Fibroblast of the aortic adventitia (primary cell): ENCODE measurements at places on chromosomes 1 and 21. TPM values are rescaled to one million over a fixed set of nuclear protein-coding genes. Genes with fewer than 3 reads are reported as not detected.

The FAM72B gene
- total RNA-seq: 2.8 and 5.6 TPM in 2 replicates

The SYNC gene
- total RNA-seq: 141 and 240 TPM in 2 replicates

The FCRL1 gene
- not detected in 2 replicates for total RNA-seq

The STIL gene
- total RNA-seq: 3.9 and 29.1 TPM in 2 replicates

The S100A5 gene
- total RNA-seq: 0.99 TPM in 1 of 2 replicates, not detected in the other

The UBL4B gene
- not detected in 2 replicates for total RNA-seq

The H3-3A gene
- total RNA-seq: 56.7 and 164 TPM in 2 replicates

The KRTAP21-2 gene
- not detected in 2 replicates for total RNA-seq

The AADACL3 gene
- total RNA-seq: not detected in 2 replicates

The ALPL gene
- 1.1 and 16.3 TPM in 2 replicates for total RNA-seq

The LCE6A gene
- total RNA-seq: not detected in 2 replicates

The GBP7 gene
- total RNA-seq: not detected in 2 replicates

The LCE4A gene
- not detected in 2 replicates for total RNA-seq

The CNKSR1 gene
- 0.27 TPM in 1 of 2 replicates, not detected in the other for total RNA-seq

The CLDN17 gene
- 0.49 TPM in 1 of 2 replicates, not detected in the other for total RNA-seq

The AMIGO1 gene
- total RNA-seq: 0.54 and 2.5 TPM in 2 replicates

The OR2M3 gene
- total RNA-seq: under 0.01 TPM in 1 of 2 replicates, not detected in the other

The SLX9 gene
- 6.0 and 7.4 TPM in 2 replicates for total RNA-seq

The CELA2A gene
- not detected in 2 replicates for total RNA-seq

The MSH4 gene
- 0.09 and 0.16 TPM in 2 replicates for total RNA-seq

The C1orf115 gene
- total RNA-seq: 0.09 TPM in 1 of 2 replicates, not detected in the other

The IQCC gene
- total RNA-seq: 0.41 and 2.3 TPM in 2 replicates

The DMBX1 gene
- total RNA-seq: not detected in 2 replicates

The CYP4B1 gene
- not detected in 2 replicates for total RNA-seq

The ASTN1 gene
- total RNA-seq: under 0.01 and 0.16 TPM in 2 replicates

The PLA2G2C gene
- total RNA-seq: not detected in 2 replicates

The DYNLT5 gene
- 1.4 TPM in 1 of 2 replicates, not detected in the other for total RNA-seq

The JAM2 gene
- 1.1 and 3.0 TPM in 2 replicates for total RNA-seq

The POU3F1 gene
- total RNA-seq: not detected in 2 replicates

The EFNA1 gene
- 0.16 and 0.54 TPM in 2 replicates for total RNA-seq

The TNNI3K gene
- total RNA-seq: 1.6 TPM in 1 of 2 replicates, not detected in the other

The ADAM30 gene
- not detected in 2 replicates for total RNA-seq

The FCRLB gene
- 3.0 and 4.7 TPM in 2 replicates for total RNA-seq

The VCAM1 gene
- 0.63 and 24.8 TPM in 2 replicates for total RNA-seq

The OR14K1 gene
- not detected in 2 replicates for total RNA-seq

The ST6GALNAC5 gene
- total RNA-seq: 0.09 TPM in 1 of 2 replicates, not detected in the other

The FCRL4 gene
- not detected in 2 replicates for total RNA-seq

The MTF1 gene
- total RNA-seq: 4.7 and 7.4 TPM in 2 replicates

The SHE gene
- 0.09 and 0.49 TPM in 2 replicates for total RNA-seq

The CD247 gene
- total RNA-seq: 0.16 and 0.18 TPM in 2 replicates

The PGLYRP3 gene
- total RNA-seq: not detected in 2 replicates

The MANEAL gene
- total RNA-seq: 0.65 and 0.99 TPM in 2 replicates

The BARHL2 gene
- not detected in 2 replicates for total RNA-seq

The SAMD11 gene
- 1.6 and 12.4 TPM in 2 replicates for total RNA-seq

The ARTN gene
- not detected in 2 replicates for total RNA-seq

The ARHGAP29 gene
- 32.5 and 77.2 TPM in 2 replicates for total RNA-seq

The LRRC38 gene
- total RNA-seq: not detected in 2 replicates

The RHBDL2 gene
- 0.81 TPM in 1 of 2 replicates, not detected in the other for total RNA-seq

The PCSK9 gene
- 1.1 and 2.5 TPM in 2 replicates for total RNA-seq

The TNFRSF8 gene
- 0.09 and 15.4 TPM in 2 replicates for total RNA-seq

The OR10Z1 gene
- total RNA-seq: not detected in 2 replicates

The CDA gene
- total RNA-seq: 0.27 TPM in 1 of 2 replicates, not detected in the other

The PRELP gene
- total RNA-seq: 1.4 and 3.7 TPM in 2 replicates

The NBPF10 gene
- 1.1 and 3.7 TPM in 2 replicates for total RNA-seq
